ENCODE measurements at places on chromosomes 6 and 20.

DNA sequence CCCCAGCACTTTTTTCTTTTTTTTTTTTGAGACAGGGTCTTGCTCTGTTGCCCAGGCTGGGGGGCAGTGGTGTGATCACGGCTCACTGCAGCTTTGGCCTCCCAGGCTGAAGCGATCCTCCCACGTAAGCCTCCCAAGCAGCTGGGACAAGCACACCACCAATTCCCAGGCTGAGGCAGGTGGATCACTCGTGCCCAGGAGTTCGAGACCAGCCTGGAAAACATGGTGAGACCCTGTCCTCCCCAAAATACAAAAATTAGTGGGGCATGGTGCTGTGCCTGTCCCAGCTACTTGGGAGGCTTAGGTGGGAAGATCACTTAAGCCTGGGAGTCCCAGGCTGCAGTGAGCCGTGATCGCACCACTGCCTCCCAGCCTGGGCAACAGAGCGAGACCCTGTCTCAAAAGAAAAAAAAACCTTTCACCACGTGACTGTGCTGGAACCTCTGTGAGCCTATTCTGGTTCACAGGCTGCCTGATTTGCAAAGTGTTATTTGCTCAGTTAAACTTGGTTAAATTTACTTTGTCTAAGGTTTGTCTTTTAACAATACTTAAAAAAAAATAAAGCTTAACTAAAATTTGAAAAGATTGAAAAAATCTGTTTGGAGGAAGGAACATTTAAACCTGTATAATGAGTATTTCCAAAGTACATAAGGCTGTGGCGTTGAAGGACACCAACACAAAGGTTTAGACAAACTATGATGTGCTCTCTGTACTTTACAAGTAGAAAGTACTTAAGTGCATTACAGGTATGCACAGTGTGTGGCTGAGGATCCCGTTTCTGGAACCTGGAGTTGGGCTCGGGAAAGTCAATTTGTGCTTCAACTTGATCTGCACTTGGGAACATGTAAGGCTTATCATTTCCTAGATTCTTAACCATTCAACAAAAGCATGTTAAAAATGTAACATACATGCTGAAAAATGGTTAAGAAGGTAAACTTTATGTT lies 55.0 kb downstream of the PPP1R3G start:
- DNase-seq, result no peak

GRCh38 chr20:9258901-9259300 lies 190.0 kb downstream of the PLCB4 start:
- DNase-seq, result no peak

GRCh38 chr6:131164506-131164905 lies 29.2 kb downstream of the AKAP7 start:
- no peak for DNase-seq

DNA sequence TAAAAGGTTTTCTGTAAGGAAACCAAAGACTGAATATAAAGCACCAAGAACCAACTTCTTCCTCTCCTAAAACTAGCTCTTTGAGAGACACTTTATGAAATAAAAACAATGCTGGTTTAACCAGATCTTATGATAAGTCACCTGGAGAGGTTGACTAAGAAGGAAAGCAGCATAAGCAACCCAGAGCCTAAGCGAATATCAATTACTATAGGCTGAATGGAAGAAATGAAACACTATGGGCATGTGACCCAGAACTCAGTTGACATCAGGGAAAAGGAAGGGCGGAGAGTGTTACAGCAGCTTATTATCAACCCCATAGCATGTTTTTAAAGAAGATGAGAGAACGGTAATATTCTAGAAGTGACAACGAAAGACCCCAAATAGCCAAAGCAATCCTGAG lies 94.1 kb upstream of the STMND1 start:
- DNase-seq, result no peak

- DNase-seq, result no peak
Measured at GRCh38 chr6:42781546-42781795, 381 bp upstream of the BICRAL start.

All from substantia nigra (tissue), 51 donors.